Cerebellar nuclear complex (tissue), 1 donor: ENCODE measurements at places on chromosomes 6 and 20.

GRCh38 chr6:143955971-143956370 is 52.1 kb downstream of the PLAGL1 start:
- no peak for DNase-seq

GRCh38 chr20:51540580-51540979 is 1.9 kb downstream of the NFATC2 start:
- DNase-seq, result no peak

DNA sequence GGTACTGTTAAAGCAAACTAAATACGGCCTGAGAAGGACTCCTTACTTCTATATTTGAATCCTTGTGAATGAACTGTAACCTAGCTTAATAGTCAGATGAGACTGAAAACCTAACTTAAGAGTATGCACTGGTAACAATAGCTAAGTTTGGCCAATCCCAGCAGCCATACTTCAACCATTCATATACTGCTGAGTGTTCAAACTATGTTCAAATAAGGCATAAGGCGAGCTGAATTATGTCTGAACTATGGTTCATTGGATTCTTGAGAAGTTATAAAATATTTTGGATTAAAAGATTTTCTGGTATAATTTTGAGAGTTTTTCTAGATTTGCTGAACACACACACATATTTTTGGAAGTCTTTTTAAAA is 2.2 kb downstream of the SMPDL3A start:
- DNase-seq, result no peak

DNA sequence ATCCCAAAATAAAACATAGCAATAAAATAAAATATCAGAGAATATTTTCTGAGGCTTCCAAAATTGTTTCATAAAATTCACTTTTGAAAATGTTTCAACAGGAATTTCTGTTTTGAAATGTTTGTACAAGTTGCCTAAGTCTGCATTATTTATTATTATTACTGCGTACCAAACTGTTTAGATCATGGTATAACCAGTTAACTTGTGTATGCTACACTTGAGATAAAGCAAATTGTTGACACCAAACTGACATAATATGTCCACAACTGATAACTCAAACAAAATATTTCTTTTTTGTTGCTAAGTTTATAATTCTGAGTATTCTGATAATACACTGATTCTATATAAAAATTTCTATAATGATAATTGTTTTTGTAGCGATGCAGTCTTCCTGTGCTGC is 531.8 kb upstream of the EYS start:
- DNase-seq, result no peak
